ENCODE measurements at places on chromosomes 7 and 10.

GRCh38 chr7:110399421-110399820 is 691.5 kb upstream of the LRRN3 start:
- no peak for DNase-seq

DNA sequence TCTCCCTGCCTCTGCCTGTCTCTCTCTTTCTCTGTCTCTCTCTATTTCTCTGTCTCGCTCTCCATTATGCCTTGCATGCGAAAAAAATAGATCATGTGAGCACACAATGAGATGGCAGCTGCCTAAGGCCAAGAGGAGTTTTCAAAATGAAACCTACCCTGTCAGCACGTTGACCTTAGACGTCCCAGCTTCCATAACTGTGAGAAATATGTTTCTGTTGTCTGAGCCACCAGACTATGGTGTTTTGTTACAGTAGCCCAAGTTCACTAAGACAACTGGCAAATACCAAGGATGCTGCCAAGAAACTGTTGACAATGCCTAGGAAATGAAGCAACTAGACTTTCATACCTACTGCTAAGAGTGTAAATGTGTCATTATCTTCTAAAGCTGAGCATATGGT is 70.6 kb upstream of the PLXDC2 start:
- DNase-seq: no peak

GRCh38 chr7:33824911-33825459 is 80.4 kb upstream of the BMPER start:
- DNase-seq: no peak

- no peak for DNase-seq
These were observed 4.9 kb upstream of the VWA2 start for GRCh38 chr10:114234132-114234531.

- no peak for DNase-seq
These were observed 60.5 kb downstream of the SEMA3C start for GRCh38 chr7:80858141-80858903.

GRCh38 chr7:55423277-55423711 is 58.2 kb downstream of the LANCL2 start:
- DNase-seq: no peak

DNA sequence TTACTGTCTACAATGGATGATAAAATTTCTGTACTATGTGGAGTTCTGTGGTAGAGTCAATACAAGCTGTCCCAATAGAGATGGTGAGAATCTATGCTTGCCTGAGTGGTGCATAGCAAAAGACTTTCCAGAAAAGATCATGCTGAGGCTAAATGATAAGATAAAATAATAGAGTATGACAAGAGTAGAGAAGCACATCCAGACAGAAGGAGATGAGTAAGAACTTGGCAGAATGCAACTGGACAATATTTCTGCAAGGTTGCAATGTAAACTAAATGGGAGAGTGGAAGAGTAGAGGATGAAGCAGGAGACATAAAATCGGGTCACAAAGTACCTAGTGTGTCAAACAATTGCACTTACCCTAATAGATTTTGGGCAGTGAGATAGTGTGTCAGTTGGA is 347.6 kb downstream of the MDFIC start:
- DNase-seq: no peak

- DNase-seq: no peak
These were observed 220.6 kb downstream of the FAM107B start for GRCh38 chr10:14554091-14554490.

DNA sequence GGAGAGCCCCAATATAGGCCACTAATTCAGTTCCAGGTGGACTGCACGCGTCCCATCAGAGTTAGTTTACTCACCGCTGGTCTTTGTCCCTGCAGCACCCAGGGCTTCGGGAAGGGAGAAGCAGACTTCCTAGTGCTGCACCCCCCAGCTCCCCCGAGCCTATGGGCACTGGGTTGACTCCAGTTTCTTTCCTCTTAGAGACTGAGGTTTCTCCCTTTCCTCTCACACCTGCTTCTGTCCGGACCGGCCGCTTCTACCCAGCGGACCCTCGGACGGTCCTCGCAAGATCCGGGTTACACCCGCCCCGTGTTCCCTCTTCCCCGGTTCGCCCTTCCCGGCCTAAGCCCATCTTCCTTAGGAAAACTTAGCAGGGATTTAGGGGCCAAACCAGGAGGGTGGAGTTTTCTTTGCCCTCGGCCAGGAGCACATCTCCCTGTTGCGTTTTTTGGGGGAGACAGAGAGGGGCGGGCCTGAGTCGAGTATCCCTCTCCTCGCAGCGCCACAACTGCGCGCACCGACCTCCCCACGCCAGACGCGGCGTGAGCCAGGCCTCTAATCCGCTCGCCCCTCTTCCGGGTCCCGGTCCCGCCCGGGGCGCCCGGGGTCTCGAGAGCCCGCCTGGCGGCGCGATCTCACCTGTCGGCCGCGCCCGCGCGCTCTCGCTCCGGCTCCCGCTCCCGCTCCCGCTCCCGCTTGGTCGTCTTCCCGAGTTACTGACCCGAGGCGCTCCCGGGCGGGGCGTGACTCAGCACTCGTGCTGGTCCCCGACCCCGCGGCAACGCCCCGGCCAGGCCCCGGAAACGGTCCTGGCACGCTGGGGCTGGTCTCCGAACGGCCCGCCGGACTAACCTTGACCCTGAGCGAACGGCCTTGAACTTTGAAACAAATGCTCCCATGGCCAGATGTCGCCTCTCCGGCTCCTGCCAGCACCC is at the start of gene AIFM2:
Gene AIFM2, minus strand, starts transcription at position 728 of the 932 bp plus-strand sequence. CDS start 8,741 bp downstream, outside the sequence.
- DNase-seq: peak; percentile 30

GRCh38 chr10:11197878-11198277 is 180.2 kb downstream of the CELF2 start:
- no peak for DNase-seq

GRCh38 chr10:36725581-36726520 is 399.5 kb upstream of the ANKRD30A start:
- DNase-seq: no peak

DNA sequence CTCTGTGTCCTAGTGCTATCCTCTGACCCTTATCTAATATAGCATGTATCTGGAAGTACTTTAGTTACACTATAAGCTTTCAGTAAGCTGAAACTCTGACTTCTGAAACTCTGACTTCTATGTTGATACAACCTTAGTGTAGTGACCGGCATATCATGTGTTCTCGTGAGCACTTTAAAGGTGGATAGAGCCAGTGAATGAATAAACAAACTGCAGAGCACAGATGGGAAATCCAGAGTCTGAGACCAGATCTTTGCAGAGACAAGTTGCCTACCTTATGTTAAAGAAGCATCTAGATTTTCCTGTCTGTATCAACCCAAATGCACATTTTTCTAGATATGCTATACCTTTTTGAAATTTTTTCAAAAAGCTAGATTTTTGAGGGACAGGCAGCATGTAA is 3.5 kb downstream of the ACTA2 start:
- DNase-seq: no peak

GRCh38 chr10:126430512-126430911 is 42.2 kb upstream of the ADAM12 start:
- no peak for DNase-seq

- no peak for DNase-seq
These were observed 8.4 kb upstream of the LGI1 start for GRCh38 chr10:93749218-93749799.

DNA sequence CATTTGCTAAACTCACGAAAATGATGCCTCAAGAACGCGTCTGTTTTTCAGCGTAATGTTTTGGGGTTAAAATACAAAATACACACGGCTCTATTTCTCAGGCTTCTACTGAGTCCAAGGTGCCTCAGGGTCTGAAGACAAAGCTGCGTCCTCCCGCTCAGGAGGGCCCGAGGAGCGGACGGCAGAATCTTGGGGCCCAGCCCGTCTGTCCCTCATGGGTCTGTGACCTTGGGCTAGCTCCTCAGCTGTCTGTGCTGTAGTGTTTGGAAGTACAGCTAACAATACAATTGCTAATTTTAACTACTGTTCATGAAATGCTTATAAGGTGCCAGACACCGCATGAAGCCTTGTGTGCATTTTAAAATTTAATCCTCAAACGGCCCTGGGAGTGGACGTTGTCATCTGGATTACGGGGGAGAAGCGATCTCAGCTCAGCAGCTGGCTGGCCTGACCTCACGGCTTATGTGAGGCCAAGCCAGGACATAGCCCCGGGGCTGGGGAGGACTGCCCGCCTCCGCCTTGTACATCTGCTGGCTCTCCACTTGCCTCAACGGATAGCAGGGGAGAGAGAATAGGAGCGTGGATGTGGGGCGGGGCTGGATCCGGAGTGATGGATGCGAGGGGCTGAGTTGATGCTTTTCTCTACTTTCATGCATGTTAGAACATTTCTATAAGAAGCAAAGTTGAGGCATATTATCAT is 357.4 kb downstream of the GLRX3 start:
- no peak for DNase-seq

DNA sequence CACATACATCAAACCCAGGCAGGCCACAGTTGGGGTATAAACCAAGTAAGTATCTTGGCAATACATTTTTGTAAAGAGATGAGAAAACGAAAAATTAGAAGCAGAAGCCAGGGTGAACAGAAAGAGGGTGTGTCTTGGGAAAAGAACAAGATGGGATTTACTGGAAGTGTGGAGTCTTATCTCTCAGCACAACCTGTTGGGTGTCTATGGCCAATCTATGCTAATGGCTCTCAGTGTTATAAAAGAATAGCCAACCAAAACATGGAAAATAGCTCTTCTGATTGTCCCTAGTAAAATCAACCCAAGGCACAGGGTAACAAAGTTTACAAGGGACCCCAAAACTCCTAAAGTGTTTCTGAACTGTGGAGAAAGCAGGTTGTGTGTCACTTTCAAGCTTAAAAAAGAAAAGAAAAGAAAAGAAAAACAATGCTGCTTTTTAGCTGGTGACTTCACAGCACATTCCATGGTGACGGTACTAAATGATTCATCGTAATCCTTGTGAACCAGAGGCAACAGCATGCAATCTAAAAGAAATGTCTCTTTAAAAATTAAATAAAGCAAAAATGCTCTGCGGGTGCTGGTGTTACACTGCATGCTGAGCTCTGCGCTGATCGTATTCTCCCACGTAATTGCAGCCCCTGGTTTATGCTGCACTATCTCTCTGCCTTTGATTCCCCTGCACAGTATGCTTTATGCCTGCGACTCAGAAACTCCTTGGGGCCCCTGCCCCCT is 100.8 kb downstream of the C10orf90 start:
- no peak for DNase-seq

DNA sequence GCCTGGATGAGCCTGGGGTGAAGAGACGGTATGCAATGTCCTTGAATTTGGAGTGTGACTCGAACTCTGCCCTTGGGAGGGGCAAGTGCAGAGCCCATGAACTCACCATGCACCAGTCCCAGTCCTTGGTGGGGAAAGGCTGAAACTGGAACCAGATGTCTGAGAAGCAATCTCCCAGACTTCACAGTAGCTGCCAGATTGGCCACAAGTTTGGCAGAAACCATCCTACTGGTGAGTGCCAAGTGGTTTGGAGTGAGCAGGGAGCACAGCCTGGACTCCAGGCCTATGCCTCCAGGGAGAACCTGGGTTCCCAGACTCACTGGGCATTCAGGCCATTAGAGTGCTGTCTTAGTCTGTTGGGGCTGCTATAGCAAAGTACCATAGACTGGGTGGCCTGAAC is 99.6 kb upstream of the LYZL1 start:
- DNase-seq: no peak

- peak; percentile 59 for DNase-seq
These were observed 518 bp downstream of the WAPL start for GRCh38 chr10:86520871-86521677.
